ENCODE measurements at places on chromosomes 1 and 21.

- DNase-seq: no peak
These were observed 47.2 kb downstream of the PRRC2C start for GRCh38 chr1:171532520-171532919.

GRCh38 chr1:218705391-218705790 lies 360.3 kb downstream of the TGFB2 start:
- no peak for DNase-seq

DNA sequence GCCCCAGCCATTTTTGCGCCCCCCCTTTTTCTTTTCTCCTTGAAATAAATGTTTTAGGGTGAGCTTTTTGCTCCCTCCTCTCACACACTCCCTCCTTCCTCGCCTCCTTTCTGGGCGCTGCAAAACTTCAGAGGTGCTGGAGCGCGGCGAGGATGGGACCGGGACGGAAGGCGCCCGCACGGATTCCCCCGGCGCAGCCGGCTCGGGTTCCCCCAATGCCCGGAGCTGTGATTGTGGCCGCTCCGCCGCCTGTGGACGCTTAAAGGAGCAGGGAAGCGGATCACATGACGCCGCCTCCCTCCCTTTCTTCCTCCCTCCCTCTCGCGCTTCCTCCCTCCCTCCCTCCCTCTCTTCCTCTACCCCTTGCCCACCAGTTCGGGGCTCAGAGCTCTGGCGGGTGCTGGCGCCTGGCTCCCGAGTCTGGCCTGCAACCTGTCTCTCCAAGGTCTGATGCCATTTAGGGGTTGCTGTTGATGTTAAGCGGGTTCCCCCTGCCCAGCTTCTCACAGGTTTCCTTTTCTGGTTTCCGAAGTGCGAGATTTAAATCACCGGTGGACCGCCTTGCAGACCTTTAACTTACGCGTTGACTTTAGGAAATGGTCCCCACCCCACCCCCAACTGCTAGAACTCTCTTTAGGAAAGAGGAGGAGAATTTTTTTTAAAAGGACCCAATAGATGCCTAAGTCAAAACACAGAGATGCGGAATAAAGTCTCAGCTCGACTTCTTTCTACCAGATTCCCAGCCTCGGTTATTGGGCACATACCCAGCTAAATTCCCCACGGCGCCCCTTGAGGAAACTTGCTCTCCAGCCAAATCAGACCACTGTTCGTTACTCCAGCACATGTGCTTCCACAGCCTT lies at the start of gene WLS:
Gene WLS (minus strand): TSS at position 235 of the 860 bp plus-strand sequence. CDS start 224 bp downstream, at position 11.
- no peak for DNase-seq

GRCh38 chr1:181033799-181034451 lies at the start of gene MR1:
Gene MR1, plus strand, starts transcription at chr1:181033983. Its CDS starts 25 bp downstream, at chr1:181034008.
- peak; percentile 88 for DNase-seq

DNA sequence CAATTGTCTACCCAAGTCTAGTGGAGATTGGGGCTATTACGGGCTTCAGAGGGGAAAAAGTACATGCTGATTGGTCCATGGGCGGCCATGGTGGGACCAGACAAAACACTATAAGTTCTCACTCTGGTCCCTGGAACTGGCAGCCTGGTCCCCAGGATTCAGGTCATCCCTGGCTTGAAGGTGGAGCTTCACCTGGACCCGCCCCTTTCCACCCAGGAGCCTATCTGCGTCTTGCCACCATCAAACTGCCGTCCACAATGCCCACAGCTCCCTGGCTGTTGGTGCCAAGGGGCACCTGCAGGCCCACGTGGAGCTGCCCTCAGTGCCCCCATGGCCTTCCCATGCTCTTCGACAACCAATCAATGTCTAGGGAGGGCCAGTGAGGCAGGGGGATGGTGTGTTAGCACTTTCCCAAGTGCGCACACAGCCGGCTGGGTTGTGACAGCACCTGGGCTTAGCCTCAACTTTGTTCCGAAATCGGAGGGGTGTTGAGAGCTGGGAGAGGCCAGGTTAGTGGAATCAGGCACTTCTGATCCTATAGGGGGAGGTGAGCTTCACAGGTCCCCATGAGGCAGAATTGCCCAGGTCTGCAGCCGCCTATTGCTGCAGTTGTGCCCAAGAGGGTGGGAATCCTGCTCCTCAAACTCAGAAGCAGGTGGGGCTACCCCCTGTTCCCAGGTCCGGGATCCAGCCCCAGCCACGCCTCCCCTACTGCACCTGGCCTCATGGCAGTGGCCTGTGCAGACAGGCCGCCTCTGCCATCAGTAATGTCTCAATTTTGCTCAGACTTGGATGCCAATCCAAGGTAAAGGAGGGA lies 1369.4 kb upstream of the PRMT6 start:
- no peak for DNase-seq
